ENCODE measurements at places on chromosomes 6 and 20.
A peak's percentile ranks its signal among the peaks of the same experiment; 100 is the strongest.

DNA sequence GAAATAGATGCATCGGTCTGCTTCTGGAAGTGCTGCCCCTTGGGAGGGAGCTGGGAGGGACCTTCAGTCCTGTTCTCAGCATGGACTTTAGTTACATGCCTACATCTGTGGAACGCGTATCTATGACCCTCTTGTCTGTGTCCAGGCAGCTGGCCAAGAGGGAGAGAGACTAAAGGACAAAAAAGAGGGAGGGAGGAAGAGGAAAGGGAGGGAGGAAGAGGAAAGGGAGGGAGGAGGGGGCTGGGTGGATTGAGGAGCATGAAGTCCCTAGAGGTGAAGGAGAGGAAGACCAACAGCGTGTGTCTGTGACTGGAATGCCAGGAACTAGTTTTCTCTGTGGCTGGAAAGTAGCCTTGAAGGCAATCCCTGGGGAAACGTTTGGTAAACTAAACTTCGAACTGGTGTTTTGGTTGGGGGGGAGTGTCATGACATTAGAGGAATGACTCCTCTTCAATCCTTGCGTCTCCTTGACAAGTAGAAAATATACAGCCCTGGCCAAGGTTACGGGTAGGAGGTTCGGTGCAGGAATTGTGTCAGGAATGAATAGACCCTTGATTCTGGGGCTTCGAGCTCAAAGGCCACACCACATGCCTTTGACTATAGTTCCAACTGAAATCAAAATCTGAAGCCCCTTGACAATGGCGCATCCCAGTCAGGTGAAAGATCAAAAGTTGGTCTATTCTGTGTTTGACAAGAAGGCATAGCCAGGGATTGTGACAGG lies 52.0 kb upstream of the PLEKHG1 start:
- DNase-seq = no peak

DNA sequence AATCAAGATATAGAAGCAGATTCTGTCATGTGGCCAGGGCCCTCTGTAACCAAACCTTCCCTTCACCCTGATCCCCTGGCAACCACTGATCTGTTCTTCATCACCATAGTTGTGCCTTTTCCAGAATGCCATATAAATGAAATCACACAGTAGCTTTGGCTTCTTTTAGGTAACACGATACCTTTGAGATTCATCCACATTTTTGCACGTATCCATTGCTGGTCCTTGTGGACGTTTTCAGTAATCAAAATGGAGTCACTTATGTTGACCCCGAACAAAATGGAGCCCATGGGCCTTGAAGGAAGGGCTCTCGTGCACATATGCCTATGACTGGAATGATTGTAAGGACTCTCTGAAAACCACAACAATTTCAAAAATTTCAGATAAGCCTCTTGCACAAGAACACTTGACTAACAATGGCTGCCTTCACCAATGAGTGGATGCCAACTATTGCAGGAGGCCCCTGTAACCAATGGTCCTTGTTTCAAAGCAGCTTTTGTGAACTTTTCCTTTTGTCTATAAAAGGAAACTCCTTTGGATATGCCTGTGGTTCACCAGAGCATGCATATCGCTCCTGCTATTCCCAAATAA lies 84.3 kb upstream of the RALY start:
- DNase-seq = no peak

GRCh38 chr20:53642196-53643030 lies 48.8 kb upstream of the ZNF217 start:
- DNase-seq = peak; percentile 52

DNA sequence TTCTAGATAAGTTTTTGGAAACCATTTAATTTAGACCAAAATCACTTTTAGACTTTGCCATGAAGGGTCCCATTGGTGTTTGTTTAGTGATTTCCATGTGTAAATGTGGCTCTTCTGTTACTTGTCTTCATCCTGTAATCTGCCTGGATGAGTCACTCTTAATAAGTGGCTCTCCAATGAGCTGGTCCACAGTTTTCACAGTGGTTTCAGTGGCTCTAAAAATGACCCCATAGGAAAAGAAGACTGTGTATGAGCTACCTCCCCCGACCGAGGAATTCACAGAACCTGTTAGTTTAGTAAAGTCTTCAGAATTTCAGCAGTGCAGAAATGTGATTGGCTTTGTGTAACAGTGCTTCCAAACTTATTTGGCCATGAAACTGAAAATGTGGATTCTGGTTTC lies 492.0 kb upstream of the MARCKS start:
- DNase-seq = no peak

GRCh38 chr6:80091506-80091905 lies 15.0 kb upstream of the BCKDHB start:
- no peak for DNase-seq

GRCh38 chr6:15465212-15465611 lies 197.6 kb downstream of the DTNBP1 start:
- no peak for DNase-seq

DNA sequence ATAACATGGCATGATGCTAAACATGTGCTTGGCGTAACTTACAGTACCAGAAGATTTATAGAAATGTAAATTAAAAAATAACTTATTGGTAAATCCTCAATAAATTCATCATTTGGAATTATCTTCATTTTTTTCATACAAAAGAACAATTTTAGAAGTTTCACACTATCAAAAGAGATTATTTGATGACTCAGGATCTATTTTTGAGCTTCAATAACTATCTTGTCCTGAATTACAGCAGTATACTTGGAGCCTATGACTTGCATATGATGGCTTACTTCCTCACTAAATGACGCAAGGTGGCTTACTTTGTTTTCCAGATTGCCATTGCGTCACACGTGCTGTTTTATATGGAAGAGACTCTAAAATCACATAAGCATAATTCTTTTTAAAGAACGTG lies 49.2 kb downstream of the KHDRBS2 start:
- no peak for DNase-seq

DNA sequence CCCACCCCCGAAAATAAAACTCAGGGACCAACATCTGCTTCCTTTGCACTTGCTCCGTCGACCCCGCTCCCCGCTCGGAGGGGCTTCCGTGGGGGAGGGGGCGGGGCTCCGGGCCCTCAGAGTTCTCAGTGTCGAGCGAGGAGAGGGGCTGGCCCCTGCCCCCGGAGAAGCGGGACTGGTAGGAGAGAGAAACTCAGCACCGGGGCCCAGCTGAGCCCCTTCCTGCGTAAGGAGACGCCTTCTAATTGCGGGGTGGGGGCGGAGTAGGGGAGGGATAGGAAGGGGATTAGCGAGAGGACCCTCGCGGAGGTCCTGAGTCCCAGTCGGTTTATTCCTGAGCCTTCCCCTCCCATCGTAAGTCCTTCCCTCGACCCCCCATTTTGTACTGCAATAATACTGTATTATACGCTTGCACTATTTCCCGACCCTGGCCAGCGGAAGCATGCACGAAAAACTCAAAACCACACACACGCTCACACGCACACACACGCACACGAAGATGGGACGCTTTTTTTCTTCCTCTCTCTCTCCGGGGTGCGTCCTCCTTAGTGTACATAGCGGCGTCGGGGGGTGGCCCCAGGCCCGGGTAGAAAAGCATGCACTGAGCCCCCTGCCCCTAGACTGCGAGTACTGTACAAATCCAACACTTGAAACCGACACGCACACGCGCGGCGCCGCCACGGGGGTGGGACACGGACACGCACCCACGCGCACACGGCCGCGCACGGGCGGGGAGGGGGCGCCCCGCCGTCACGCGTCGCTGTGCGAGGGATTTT lies 22.1 kb upstream of the SLC22A7 start:
- DNase-seq = no peak

DNA sequence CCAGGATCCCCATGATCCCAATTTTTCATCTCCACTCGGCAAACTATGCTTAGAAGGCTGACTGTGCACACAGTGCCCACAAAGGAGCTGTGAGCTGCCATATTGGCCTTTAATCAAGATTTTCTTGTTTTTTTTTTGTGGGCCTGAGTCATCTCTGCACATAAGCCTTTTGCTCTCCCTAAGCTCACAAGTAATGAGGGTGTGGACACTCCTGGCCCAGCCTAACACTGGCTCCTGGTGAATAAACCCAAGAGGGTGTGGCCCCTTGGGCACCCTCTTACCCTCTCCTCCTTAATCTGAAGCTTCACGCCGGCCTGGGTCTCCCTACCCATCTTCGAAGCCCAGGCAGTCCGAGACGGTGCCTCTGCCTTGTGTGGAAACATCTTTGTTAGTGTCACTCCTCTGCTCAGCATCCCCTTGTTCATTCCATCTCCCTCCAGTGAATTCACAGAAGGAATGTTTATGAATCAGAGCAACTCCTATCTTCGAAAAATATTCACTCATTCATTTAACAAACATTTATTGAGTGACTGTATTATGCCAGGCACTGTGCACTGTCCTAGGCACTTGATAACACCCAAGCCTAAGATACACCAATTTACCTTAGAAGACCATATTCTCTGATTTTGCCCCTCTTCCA lies 22.2 kb upstream of the MRPS10 start:
- no peak for DNase-seq

DNA sequence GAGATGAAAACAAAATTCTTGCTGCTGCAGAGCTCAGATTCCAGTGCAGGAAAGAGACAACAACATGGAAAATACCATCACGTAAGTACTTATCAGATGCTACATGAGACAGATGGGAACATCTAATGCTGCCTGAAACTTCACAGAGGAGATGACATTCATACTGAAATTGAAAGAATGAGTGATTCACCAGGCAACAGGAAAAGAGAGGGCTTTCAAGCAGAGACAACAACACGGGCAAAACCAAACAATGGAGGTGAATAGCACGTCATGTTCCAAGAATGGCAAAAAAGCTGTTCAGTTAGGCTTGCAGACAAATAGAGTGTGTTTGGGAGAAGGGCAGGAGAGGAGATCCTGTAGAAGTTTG lies 39.3 kb downstream of the GTF2H5 start:
- no peak for DNase-seq

DNA sequence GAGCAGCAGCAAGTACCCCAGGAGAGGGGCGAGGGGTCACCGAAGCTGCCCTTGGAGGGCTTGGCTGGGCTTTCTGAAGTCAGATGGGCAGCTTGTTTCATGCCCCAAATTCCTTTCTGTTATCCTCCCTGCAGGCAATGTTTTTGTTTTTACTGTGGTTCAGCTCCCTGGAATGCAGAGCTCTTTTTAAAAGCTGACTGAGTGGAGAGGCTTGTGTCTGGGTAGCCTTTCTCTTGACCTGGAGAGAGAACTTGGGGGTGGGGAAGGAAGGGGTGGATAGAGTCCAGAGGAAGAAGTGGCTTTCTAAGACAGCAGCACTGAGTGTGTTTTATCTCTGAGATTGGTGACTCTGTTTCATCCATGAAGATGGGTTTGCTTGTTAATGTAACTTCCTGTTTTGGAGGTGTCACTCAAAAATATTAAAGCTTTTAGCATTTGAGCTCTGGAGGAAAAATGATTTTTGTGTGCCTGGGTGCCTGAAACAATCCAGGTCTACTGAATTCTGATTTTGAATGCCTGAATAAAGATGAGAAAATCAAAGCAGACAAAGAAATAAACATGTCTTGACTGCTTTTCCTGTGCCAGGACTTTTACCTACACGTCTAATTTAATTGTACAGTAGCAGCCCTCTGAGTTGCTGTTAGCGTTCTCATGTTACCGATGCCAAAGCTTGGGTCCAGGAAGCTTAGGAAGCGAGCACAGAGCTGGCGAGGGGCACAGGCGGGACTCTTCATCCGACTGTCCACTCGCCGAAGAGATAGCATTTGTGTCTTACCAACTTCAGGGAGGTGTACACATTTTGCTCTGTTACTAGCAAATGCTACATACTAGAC lies 78.2 kb upstream of the EEF1E1 start:
- no peak for DNase-seq

DNA sequence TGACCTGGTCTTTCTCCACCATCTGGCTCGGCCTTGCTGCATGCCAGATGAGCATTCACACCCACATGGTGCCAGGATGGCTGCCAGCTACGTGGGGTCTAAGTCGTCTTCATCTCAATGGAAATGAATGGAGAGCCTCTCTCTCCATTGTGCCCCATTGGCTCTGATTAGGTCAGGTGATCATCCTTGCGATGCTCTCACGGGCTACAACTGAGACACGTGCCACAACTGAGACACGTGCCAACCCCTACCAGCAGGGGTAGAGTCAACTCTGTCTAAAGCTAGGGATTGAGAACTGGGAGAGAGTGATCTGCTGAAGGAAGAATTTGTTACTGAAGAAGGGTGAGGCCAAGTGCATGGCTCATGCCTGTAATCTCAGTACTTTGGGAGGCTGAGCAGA lies 67.3 kb upstream of the RALY start:
- no peak for DNase-seq

GRCh38 chr20:6746901-6747609 lies 20.4 kb upstream of the BMP2 start:
- DNase-seq = no peak

DNA sequence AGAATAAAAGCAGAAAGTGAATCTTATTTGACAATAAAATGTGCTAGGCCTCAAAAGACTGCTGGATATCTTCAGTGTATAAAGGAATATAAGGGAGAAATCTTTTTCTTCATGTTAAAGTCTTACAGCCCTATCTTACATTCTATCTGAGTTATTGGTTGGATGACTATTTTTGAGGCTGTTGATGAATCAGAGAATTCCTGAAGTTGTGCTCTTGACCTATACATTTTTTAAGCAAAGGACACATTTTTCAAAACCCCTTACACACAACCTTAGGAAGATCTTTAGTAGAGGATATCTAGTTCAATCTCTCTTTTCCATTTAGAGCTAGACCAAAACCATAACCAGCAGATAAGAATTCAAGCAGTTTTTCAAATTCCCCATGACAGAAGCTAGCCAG lies 10.9 kb upstream of the CGA start:
- no peak for DNase-seq

DNA sequence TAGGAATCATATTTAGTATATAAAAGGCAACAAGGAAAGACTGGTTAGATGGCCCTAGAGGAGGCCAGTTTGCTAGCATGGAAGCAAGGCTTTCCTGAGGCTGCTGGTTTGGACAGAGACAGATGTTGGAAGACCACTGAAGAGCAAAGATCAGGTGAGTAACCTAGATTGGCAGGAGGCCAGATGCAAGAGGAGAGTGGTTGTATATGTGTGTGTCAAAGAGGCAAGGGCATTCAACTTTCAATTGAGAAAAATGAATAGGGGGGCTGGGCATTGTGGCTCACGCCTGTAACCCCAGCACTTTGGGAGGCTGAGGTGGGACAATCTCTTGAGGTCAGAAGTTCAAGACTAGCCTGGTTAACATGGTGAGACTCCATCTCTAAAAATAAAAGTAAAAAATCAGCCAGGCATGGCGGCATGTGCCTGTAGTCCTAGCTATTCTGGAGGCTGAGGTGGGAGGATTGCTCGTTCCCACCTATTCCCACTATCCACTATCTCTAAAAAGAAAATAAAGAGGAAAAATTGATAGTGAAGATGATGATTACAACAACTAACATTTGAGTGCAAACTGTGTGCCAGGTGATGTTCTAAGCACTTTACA lies 79.8 kb downstream of the PRDM1 start:
- DNase-seq = no peak

DNA sequence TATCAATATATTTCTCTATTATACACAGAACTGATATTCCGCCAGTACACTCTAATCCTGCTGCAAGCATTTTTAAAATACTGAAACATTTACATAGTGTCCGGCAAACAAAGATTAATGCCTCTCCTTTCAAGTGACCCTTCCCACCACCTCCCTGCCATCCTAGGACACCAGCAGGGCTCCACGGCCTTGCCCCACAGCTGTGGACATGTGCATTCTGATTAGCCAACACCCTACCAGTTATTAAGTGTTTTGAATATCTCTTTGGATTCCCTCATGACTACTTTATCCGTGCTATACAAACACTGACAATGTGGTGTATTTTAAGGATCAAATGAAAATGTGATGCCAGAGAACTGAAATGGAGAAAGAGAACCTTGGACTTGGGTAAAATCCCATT lies 615.1 kb downstream of the KIF16B start:
- DNase-seq = no peak

All from HEK293T (cell line).